ENCODE measurements at places on chromosomes 2 and 18.

- no peak for DNase-seq
Measured at GRCh38 chr2:8241317-8241716, 440.5 kb upstream of the ID2 start.

- no peak for DNase-seq
Measured at GRCh38 chr2:219848882-219849281, 221.5 kb downstream of the SLC4A3 start.

DNA sequence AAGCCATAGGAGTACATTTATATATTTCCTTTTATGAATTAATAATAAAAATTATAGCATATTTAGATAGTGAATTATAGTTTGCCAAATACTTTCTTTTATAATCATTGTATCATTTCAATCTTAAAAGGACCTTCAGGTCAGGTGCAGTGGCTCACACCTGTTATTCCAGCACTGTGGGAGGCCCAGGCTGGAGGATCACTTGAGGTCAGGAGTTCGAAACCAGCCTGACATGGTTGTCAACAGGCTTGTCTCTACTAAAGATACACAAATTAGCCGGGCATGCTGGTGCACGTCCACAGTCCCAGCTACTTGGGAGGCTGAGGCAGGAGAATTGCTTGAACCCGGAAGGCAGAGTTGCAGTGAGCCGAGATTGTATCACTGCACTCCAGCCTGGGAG, 19.7 kb downstream of the APOB start:
- DNase-seq: no peak

- DNase-seq: no peak
Measured at GRCh38 chr18:29226213-29226612, 1049.3 kb upstream of the CDH2 start.

Data from NCI-H2029 (cell line).